Stimulated activated CD8-positive, alpha-beta memory T cell treated with anti-CD3 and anti-CD28 coated beads, Interleukin-2, amount 100 ng/mL, for 48 hours (primary cell): ENCODE measurements at places on chromosomes 7 and 10.
A peak's percentile ranks its signal among the peaks of the same experiment; 100 is the strongest.

DNA sequence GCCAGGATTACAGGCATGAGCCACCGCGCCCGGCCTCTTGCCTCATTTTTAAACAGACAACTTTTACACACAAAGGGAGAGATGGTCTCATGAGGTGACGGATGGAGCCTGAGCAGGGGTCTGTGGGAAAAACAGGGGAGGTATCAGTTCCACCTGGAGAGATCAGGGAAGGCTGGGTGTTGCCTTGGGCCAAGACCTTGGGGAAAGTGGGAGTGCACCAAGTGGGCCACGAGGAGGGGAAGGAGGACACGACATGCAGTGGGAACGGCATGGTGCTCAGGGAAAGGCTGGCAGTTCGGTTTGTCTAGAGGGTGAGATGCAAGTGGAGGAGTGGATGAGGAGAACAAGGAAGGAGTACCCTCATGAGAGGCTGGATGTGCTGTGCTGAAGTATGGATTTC, 8.9 kb upstream of the ZNF777 start:
- no peak for DNase-seq

- no peak for DNase-seq
These were observed 68.9 kb downstream of the MYOF start for GRCh38 chr10:93413252-93413689.

DNA sequence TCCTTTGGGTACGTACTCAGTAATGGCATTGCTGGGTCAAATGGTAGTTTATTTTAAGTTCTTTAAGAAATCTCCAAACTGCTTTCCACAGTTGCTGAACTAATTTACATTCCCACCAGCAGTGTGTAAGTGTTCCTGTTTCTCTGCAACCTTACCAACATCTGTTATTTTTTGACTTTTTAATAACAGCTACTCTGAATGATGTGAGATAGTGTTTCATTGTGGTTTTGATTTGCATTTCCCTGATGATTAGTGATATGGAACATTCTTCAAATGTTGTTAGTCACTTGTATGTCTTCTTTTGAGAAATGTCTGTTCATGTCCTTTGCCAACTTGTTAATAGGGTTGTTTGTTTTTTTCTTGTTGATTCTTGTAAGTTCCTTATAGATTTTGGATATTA, 558.9 kb downstream of the SH2D4B start:
- no peak for DNase-seq

GRCh38 chr10:90269699-90270098, 568.3 kb downstream of the KIF20B start:
- no peak for DNase-seq

GRCh38 chr10:124354411-124355382, 64.0 kb downstream of the OAT start:
- peak; percentile 10 for DNase-seq

DNA sequence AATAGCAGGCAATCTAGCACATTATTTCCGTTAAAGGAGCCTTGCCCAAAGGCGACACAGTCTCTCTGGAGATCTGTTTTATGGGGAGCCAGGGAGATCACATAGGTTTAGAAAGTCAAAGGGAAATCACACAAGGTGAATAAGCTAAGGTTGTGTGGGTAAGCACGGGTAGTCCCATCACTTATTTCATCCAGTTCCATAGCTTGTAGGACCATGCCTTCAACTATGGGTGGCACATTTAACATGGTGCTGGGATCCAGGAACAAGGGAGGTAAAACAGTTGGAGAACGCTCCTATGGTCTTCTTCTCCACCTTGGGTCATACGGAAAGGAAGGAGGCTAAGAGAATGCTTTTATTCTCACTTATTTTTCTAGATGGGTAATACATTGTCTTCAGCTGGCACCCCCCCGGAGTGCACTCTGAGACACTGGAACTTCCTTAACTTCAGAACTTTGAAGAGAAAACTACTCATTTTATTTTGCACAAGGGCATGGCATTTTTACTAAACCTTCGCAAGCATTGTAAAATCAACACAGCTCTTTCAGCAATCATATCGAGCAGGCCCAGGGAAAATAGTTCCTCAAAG, 435.4 kb downstream of the KIF20B start:
- no peak for DNase-seq

GRCh38 chr7:127644484-127644883, 7.5 kb upstream of the SND1 start:
- no peak for DNase-seq

- no peak for DNase-seq
These were observed at the start of gene STEAP4 for GRCh38 chr7:88306590-88307048. TSS of gene STEAP4 (minus strand) at chr7:88306894. CDS start at chr7:88284269, 22,625 bp downstream.

DNA sequence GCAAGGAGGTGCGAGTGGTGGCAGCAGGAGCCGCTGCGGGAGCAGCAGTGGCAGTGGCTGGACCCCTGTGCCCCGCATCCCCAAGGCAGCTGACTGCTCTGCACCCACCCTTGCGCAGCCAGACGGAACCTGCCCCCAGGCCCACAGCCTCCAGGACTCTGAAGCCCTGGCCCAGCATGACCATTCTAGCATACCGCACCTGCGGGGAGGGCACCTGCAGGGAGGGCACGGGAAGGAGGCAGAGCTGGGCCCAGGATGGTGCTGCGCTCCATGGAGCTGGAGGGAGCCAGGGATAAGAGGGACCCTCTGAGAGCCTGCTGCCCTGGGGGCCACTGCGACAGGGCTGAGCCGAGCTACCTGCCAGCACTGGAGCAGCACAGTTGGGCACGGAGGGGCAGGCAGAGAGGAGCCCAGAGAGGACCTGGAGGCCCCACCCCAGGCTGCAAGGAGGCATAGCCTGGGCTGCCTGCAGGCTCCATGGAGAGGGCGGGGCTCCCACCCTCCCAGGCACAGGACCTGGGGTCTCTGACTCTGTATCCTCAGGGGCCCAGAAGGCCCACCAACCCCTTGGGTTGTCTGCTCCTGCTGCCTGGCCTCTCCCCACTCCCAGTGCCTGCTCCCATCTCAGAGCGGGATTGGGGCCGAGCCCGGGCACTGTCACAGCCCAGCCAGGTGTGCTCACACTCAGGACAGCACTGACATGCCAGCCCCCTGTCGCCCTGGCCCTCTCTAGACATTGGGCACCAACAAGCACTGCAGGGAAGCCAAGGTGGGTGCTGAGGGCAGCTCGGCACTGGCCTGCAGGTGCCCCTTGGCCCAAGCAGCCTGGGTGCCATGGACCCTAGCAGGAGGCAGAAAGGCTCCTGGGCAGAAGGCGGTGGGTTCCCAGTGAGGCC, 87.6 kb downstream of the HTR7 start:
- no peak for DNase-seq

DNA sequence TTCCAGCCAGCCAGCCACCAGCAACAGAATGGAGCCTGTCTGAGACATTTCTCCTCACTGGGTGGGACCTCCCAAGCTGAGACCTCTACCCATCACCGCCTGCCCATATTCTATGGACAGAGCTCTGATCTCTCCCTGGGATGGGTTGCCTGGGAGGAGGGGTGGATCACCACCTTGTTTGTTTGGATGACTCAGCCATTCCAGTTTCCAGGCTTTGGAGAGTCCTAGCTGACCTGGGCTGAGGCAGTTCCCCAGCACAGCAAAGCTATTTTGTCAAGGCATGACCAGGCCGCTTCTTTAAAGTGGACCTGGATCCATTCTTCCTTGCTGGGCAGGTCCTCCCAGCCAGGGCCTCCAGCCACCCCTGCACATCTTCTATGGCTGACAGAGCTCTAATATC, 982.3 kb downstream of the DNAJB9 start:
- no peak for DNase-seq

DNA sequence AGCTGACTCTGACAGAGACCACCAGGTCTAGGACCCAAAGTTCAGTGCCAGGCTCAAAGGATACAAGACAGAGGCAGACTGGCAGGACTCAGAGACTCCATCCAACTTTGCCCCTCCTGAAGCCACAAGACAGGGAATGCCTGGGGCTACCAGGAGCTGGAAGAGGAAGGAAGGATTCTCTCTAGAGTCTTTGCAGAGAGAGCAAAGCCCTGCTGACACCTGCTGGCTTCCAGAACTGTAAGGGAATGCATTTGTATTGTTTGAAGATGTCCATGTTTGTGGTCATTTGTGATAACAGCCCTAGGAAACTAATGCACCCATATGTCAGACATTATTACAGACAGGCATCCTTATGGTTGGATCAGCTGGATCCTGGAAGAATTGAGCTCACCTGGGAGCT, 132.3 kb upstream of the C7orf33 start:
- no peak for DNase-seq

- DNase-seq = no peak
These were observed 80.2 kb upstream of the PPP2R2D start for GRCh38 chr10:131820626-131821025.

- DNase-seq = no peak
These were observed 1.9 kb upstream of the BHLHA15 start for GRCh38 chr7:98209166-98209920.

DNA sequence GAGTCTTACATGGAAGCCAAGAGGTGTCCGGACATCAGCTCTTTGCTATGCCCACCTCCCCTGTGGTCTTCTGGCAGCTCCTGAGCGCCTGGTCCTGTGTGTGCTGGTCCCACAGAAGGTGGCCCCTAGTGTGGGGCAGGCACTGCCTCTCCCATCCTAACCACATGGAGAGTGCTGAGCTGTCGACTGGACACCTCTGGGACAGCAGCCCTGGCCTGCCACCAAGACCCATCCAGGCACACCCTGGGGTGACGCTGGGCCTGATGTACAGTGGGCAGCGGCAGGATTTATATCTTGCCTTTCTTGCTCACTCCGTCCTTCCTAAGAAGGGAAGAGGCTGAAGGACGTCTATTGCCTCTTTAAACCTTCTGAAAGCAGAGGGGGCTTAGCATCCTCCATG, 98.7 kb downstream of the EBF3 start:
- no peak for DNase-seq

DNA sequence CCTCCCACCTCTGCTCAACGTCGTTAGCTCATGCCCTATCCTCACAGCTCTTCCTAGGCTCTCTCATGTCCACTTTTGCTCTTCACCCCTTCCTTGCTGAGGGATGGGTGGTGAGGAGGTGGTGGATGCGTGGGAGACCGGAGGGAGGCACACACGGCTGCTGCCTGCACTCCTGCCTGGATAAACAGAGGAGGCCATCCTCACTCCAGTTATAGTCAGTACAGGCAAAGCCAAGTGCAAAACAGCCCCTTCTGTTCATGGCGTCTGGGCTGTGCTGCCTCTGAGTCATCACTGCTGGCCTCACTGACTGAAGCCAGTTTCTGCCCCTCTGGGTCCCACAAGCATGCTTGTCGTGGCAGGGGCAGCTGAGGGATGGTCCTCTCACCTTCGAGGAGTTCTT, 31.9 kb upstream of the LRRC4 start:
- no peak for DNase-seq

- DNase-seq = no peak
These were observed 112.8 kb downstream of the LARP4B start for GRCh38 chr10:818526-819220.

GRCh38 chr10:101388676-101389276, 34.8 kb downstream of the BTRC start:
- DNase-seq = no peak

GRCh38 chr10:107616031-107616430, 451.5 kb upstream of the SORCS1 start:
- DNase-seq = no peak

DNA sequence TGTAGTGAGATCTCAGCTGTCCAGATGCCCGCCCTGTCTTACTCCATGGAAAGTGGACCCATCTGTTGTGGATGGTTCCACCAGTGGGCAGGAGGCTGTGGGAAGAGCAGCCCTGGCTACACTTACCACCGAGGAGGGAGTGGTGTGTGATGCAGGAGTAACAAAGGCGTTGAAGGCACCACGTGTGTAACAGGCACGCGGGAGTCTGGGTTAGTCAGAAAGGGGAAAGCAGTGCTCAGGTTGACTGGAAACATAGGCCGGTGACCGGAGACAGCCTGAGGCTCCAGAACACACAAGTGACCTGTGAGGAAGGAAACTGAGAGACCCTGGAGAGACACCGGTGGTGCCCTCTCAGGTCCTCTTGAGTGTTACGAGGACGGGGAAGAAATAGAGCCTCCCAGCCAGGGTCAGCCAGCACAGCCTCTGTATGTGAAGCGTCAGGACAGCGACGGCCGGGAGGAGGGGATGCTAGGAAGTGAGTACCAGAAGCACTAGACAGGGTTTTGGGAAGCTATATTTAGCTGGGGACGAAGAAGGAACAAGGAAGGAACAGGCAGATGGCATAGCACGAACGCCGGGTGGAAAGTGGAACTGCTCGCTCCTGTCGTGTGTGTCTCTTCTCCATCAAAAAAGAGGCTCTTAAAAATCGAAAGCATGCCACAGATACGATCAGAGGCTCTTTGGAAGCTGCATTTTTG, 51.7 kb downstream of the DAGLB start:
- DNase-seq = no peak
